NCI-H774 (cell line): ENCODE measurements at places on chromosomes 1 and 21.

- DNase-seq: no peak
Measured at GRCh38 chr1:211066781-211067384, 67.1 kb downstream of the KCNH1 start.

DNA sequence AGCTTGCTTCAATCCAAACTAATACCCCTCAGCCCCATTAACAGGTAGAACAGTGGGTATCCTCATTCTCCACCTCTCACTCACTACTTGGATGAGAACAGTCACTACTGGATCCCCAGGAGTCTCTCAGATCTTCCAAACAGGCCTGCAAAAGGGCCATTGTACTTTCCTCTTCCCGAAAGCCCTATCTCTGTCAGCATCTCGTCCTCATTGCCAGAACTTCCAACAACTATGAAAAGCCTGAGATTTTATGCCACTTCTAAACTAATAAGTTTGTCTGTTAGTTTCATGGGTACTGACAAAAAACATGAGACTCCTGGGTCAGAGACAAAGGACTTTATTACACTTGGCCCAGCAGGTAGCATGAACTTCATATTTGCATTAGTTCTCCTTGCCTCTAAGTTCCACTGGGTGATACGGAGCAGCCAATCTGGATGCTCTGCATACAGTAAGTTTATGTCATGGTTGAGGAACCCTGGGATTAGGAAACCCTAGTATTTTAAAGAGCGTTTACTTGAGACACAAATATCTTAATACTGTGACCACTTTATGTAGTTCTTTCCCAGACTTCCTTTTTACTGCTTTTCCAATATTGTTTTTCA is 38.1 kb downstream of the VANGL2 start:
- DNase-seq: no peak

- no peak for DNase-seq
Measured at GRCh38 chr1:65172936-65173690, 25.1 kb downstream of the AK4 start.

DNA sequence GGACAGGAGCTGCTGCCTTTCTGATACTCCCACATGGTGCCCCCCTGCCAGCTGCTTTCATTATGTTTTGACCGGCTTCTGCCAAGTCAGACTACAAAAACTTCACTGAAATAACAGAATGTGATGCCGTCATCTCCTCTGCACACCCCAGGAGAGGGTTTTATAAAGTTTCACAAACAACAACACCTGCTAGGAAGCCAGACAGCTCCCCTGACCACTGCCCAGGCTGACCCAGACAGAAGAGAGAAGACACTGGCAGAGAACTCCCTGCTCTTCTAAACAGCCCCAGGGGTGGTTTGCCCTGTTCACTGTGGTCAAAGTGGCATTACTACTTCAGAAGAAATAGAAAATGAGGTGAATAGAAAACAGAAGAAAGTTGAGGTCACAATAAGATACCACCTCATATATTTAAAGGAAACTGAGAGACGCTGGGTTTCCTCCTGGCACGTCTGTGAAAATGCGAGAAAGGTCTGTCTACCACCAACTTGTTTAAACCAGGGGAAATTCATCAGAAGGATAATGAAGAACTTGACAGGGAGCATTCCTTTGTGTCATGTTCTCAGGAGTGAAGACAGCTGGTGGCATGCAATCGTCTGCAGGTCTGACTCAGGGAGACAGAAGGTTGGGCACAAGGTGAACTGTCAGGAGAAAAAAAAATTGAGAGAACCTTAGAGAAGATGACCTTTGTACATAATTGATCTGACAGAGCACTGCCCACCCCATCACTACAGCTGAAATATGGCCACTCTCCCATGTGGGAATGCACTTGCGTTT is 119.0 kb upstream of the NFIA start:
- DNase-seq: no peak

- no peak for DNase-seq
Measured at GRCh38 chr1:18805150-18805879, 54.1 kb downstream of the TAS1R2 start.
